ENCODE measurements at places on chromosomes 6 and 20. TPM values are rescaled to one million over a fixed set of nuclear protein-coding genes. Genes with fewer than 3 reads are reported as not detected.

DNA sequence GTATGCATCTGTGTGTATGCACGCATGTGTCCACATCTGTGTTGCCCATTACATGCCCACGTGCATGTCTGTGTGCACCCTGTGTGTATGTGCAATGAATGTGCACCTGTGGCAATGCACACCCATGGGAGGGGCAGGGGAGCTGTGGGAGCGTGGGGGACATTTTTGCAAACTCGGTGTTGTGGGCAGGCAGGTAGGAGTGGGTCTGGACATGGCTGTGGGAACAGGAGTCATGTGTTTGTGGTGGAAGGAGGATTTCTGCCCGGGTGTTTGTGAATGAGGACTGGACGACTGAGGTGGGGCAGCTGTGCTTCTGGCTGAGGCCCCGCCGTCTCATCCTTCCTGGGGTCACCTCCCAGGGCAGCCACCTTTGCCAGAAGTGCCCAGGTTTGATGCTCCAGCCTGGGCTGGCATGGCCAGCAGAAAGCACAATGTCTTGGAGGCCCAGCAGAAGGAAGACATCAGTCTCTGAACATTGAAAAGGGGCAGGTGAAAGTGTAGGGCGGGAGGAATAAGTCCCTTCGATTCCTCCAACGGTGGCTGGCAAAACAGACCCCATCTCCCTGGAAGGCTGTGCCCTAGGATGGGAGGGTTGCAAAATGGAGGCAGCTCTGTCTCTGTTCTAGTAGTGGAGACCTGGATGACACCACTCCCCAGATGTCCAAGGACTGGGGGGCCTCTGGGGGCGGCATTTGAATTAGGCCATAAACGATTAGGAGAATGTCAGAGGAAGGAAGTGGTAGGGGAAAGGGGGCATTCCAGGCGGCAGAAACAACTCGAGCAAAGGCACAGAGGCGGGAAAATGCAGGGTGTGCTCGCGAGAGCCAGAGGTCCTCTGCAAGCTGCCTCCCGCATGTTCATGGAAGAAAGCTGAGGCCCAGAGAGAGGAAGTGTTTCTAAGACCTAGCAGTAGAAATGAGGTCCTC, 19.1 kb upstream of the ARMC12 start:
- no peak for DNase-seq

DNA sequence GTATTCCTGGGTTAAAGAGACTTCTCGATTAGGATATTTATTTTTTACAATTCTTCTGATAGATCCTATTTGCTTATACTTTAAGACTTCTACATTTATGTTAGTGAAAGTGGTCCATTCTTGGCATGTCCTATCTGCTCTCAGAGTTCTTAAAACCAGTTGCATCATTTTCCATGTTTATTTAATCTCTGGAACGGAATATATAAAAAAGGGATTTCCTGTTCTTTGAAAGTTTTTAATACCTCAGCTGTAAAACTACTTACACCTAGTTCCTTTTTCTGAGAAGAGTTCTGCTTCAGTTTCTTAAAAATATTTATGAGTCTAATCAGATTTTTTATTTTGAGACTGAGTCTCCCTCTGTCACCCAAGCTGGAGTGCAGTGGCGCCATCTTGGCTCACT, 18.0 kb upstream of the MYL9 start:
- no peak for DNase-seq

GRCh38 chr6:44739181-44739580, 351.7 kb downstream of the CDC5L start:
- no peak for DNase-seq

GRCh38 chr6:30554404-30554803, 1.9 kb downstream of the GNL1 start:
- no peak for DNase-seq

DNA sequence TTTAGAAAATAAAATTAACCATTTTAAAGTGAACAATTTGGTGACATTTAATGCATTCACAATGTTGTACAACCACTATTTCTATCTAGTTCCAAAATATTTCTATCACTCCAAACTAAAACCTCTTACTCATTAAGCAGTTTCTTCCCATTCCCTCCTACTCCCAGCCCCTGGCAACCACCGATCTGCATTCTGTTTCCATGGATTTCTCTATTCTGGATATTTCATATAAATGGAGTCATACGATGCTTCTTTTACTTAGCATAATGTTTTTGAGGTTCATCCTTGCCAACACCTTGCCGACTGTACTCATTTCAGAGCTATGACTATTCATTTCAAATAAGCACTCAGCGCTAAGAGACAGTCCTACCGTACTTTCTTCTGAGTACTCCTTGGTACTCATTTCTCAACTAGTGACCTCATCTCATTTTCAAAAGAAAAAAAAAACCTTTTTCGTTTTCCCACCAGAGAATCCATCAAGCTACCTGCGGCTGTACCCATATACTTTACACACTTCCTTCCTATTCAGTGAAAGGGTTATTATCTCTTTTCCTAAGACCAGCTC, 259.2 kb downstream of the UTRN start:
- no peak for DNase-seq

DNA sequence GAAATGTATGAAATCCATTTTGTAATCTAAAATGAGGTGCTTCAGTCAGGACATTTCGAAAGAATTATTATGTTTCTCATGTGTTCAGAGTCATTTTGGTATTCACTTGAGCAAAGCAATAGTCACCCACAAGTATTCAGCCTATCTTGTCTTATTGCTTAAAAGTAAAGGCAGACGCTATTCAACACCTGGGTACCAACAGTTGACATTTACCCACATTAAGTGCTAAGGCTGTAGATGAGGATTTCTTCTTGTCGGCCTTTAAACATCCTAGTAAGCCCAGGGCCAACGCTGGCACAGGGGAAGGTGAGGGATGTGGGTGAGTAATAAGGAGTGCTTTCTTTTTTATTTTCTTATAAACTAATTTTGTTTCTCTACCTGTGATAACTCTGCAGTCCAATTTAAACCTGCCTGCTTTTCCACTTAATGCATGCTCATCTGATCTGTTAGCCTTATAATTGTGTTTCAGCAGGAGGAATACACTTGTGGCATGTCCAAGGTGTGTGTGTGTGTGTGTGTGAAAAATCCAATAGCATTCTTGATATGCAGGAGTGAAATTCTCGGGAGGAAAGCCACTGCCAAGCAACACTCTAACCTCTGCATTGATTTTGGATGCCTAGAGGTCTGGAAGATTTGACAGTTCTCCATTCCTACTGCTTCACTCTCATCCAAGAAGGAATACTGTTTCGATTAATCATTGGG, 252.0 kb downstream of the SOX4 start:
- DNase-seq: no peak

GRCh38 chr20:4476903-4477500, 244.7 kb upstream of the PRND start:
- peak; percentile 98 for DNase-seq

DNA sequence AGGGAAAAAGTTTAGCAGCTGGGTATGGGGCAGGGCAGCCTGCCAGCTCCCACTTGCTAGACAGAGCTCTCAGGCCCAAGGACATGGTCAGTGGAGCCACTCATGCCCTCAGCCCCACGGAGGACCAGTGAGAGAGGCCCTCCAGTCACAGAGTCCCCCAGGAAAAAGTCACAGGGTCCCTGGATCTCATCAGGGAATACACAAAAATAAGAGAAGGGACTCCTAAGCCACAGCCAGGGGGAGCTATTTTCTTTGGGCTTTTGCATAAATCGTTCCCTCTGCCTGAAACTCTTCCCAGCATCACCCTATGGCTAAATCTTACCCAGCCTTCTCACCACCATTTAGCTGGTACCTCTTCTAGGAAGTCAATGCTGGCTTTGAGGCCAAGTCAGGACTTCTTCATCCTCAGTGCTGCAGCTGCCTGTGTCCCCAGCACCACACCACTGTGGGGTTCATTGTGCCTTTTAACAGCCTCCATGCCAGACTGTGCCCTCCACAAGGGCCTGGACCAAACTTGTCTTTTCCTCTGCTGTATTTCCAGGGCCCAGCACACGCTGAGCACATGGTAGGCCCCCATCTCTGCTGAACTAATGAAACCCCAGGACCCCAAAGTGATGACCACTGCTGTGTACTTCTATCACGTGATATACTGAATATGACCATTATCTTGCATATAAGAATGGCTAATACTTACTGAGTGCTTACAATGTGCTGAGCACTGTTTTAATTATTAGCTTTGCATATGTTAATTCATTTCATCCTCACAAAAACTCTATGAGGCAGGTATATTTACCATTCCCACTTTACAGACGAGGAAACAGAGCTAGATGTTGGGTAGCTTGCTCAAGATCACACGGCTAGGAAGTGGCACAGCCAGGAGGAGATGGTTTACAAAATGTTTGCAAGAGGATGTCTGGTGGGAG, 2.0 kb downstream of the ZNF335 start:
- peak; percentile 78 for DNase-seq

SMPDL3A gene
- 3.1 TPM for total RNA-seq

TRIM10 gene
- not detected for total RNA-seq

Data from M059J (cell line).